ENCODE measurements at places on chromosomes 6 and 20.

DNA sequence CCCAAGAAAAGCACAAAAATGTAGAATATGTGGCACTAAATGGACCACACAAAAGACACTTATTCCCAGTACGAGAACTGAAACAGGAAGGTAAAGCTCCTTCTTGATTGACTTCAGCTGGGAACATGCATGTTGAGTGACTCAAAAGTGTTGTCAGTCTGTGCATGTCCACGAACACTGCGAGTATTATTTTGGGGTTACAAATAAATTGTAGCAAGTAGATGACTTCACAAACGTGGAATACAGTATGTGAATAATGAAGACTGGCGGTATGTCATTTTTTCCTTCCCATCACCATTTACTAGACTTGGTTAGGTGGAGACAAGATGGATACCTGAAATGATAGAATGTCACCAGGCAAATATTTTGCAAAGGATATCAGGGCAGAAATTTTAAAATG is 45.4 kb downstream of the L3MBTL3 start:
- no peak for DNase-seq

- no peak for DNase-seq
Observed at GRCh38 chr6:40506954-40507353, 80.2 kb downstream of the LRFN2 start.

- DNase-seq: no peak
Observed at GRCh38 chr6:29502597-29502996, 14.8 kb upstream of the MAS1L start.

DNA sequence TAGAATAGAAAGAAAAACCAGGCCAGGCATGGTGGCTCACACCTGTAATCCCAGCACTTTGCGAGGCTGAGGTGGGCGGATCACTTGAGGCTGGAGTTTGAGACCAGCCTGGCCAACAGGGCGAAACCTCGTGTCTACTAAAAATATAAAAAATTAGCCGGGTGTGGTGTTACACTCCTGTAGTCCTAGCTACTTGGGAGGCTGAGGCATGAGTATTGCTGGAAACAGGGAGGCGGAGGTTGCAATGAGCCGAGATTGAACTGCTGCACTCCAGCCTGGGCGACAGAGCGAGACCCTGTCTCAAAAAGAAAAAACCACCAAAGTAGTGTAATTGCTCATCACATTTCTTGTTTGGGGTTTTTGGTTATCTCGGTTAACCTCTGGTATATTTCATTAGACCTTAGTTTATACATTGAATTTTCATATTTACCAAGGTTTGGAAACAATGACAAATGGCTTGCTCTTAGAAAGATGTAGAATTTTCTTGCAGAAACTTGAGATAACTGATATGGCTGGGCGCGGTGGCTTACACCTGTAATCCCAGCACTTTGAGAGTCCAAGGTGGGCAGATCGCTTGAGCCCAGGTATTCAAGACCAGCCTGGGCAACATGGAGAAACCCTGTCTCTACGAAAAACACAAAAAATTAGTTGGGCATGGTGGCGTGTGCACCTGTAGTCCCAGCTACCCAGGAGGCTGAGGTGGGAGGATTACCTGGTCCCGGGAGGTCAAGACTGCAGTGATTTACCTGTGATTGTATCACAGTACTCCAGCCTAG is 14.2 kb downstream of the ITCH start:
- DNase-seq: no peak

DNA sequence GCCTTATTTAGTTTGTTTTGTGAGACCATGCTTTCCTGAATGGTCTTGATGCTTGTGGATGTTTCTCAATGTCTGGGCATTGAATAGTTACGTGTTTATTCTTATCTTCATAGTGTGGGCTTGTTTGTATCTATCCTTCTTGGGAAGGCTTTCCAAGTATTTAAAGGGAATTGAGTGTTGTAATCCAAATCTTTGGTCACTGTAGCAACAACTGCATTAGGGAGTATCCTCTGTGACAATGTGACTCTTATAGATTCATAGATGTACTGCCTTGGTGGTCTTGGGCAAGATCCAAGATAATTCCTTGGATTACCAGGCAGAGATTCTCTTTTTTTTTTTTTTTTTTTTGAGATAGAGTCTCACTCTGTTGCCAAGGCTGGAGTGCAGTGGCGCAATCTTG is 598.4 kb downstream of the CBLN4 start:
- no peak for DNase-seq

- DNase-seq: no peak
Observed at GRCh38 chr20:47009784-47010183, 115.1 kb downstream of the EYA2 start.

GRCh38 chr6:161067749-161068148 is 76.2 kb downstream of the MAP3K4 start:
- DNase-seq: no peak

GRCh38 chr6:16759181-16759645 is 2.0 kb downstream of the ATXN1 start:
- no peak for DNase-seq

GRCh38 chr20:61482056-61482887 is 230.2 kb downstream of the CDH4 start:
- DNase-seq: no peak

DNA sequence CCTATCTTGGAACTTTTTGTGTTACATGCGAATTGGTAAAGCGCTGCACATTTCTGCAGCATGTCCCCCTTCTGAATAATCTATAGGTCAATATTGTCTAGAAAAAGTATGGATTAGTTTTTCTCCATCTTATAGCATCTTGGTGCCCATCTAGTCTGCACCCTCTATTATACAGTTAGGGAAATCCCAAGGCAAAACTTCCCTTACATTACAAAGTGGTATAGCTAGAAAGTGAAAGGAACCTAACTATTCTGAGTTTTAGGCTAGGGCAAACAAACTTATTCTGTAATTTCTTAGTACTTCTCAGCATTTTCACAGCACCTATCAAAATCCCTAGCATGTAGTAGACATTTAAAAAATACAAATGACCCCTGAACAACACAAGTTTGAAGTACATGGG is 133.5 kb upstream of the CCDC28A start:
- DNase-seq: no peak

DNA sequence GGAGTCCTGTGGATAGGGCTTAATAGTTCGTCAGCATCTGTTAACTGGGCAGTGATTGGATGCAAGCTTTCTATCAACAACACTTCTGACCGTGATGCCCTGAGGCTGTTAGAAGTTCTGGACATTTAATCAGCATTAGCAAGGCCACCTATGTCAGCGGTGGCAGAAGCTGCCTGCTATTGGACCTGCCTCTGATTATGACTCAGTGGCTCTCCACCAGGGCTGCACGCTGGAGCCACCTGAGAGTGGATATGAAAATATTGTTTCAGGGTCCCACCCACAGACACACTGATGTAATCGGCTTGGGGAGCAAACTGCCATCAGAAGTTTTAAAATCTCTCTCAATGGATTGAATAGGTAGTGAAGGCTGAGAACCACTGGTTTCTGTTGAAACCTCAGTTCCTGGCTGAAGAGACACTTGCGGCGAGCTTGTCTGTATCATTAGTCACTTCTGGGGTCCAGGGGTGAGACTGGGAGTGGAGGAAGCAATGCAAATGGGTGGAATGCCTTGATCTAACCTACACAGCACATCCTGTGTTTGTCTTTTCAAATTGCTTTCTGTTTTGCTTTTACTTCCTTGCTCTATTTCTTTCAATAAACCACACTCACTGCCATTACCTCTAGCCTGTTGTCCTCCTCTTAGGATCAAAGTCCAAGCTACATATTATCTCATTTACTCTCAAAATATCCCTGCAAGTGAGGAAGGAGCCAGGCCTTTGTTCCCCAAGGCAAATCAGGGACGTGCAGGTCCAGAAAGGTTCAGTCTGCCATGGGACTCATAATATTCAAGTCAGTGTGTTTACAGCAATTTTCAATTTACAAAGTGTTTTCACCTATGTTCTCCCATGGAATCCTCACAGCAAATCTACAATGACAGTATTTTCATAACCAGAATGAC is 4.2 kb downstream of the CLIC5 start:
- no peak for DNase-seq

DNA sequence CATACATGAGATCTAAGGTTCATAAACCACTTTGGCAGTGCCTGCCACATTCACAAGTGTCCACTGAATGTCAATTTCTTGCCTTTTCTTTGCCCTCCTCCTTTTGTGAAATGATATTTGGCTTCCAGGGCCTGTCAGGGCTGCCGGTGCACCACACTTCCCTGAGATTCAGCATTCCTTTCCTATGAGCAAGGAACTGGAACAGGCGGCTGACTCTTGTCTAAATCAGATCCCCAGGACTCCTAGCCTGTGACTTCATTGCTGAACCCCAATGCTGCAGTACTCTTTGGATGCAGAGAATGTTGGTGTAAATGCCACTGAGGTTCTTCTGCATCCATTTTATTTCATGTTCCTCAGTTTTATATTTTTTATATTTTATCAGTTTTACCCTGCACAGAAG is 172.2 kb downstream of the ARID1B start:
- DNase-seq: peak; percentile 31

DNA sequence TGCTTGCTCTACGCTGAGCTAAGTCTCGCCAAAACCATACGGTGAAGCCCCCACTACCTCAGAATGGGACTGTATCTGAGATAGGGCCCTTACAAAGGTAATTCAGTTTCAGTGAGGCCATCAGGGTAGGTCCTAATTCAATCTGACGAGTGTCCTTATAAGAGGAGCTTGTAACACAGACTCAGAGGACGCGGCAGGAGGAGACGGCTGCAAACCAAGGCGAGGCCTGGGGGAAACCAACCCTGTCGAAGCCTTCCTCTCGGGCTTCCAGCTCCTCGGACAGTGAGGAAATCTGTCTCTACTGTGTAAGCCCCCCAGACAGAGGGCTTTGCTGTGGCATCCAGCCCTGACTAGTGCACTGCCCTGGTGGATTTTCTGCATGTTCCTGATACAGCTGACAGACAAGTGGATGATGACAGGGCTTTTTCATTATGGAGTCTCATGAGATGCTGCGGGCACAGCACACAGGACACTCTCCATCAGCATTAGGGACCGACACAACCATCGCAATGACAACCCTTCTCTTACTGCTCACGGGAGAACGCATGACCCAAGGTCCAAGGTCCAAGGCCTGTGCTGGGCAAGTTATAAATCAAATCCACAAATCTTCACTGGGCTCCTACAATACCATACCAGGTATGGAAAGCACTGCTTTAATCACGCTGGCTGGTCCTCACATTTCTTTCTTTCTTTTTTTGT is 48.2 kb downstream of the SSR1 start:
- DNase-seq: no peak

DNA sequence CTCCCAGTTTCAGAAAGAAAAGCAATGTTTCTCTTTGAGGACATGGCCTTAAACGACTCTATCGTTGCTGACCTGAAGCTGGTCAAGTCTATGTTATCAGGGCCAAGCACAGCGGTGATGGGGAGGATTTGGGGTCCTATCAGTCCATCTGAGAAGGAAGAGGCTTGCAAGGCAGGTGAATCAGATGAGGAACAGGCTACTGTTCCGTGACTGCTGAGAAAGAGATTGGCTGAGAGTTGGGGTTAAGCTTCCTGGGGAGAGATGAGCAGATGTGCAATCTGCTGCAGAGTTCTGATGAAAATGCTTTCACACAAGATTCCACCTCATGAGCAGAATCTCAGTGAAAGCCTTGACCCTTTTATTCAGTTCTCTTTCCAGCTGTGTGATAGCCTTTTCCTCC is 168.3 kb upstream of the STMND1 start:
- DNase-seq: no peak

DNA sequence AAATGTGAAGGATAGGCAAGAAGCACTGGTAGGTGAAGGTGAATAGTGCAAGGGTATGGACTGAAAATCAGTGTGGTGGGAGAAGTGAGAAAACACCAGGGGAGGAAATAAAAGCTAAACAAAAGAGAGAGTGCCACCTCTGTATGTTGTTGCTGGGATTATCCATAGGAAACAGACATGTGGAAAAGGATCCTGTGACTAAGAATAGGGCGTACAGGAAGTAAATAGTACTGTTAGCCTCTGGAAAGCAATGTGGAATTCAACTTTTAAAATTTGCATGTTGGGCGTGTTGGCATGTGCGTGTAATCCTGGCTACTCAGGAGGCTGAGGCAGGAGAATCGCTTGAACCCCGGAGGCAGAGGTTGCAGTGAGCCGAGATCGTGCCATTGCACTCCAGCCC is 661.7 kb downstream of the KIF16B start:
- no peak for DNase-seq

DNA sequence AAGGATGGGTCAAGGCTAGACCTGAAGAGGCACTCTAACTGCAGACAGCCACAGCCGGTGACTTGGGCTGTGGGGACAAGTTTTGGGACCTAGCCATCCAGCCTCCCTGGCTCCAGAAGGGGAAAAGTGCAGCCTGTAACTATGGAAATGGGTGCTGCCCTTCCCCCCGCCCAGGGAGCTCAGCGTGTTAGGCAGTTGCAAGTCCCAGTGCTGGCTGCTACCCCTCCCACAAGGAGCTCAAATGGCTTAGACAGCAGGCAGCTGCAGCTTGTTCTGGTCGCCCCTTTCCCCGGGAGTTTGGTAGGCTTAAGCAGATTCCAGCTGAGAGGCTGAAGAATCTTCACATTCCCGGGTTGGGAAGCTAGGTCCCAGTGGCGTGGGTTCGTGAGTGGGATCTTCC is 162.6 kb downstream of the FAM83B start:
- no peak for DNase-seq

- DNase-seq: no peak
Observed at GRCh38 chr6:163605385-163606097, 191.0 kb downstream of the QKI start.

- DNase-seq: no peak
Observed at GRCh38 chr6:154202339-154202738, 154.3 kb downstream of the IPCEF1 start.

DNA sequence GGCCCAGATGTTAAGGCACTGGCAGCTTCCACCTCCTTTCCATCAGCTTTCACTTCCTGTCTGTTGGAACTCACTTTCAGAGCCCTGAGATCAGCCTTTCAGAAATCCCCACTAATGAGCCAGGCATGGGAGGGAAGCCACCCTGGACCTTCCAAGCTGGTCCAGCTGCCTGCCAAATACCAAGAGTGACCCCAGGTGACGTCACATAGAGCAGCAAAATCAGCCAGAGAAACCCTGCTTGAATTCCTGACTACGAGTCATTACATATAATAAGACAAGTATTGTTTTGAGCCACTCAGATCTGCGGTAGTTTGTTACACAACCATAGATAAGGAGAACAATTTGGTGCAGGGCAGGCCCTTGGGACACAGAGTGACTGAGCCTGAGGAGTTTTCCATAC is 556.0 kb upstream of the JAG1 start:
- DNase-seq: no peak

DNA sequence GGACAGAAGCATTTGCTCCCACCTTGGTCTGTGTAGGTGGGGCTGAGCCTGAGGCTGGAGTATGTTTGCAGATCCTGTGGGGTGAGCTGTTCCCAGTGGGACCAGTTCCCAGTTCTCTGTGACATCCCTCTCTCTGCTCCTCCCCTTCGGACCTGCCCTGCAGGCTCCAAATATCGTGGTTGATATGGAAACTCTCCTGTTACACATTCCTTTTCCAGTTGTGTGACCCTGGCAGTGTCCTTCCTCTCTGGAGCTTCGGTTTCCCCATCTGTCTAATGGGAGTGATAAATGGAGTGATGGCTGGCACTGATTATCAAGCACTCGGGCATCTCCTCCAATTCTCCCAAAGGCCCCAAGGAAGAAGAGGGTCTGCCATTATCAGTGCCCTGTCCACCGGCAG is 15.7 kb upstream of the TGM2 start:
- DNase-seq: no peak

- DNase-seq: no peak
Observed at GRCh38 chr6:17178754-17179529, 77.1 kb downstream of the STMND1 start.
